Stimulated activated CD4-positive, alpha-beta T cell treated with anti-CD3 and anti-CD28 coated beads, Interleukin-4, amount 100 ng/mL, for 24 hours (primary cell): ENCODE measurements at places on chromosomes 1 and 21.

DNA sequence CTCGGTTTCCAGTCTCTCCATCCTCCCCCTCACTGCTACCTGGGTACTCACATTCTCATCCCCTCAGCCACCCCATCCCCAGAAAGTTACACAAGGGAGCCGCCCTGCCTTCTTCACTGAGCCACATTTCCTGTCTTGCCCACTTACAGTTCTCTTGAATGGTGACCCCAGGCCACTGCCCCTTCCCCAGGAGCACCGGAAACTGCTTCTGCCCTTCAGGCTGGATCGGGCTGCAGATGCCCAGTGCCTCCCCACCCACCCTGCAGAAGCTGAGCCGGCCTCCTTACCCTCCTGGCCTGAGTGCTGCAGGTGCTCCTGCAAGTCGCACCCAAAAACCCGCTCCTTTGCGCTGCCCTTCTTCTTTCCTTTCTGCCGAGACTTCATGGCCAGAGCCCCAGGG lies 450 bp downstream of the ARHGAP30 start:
- no peak for DNase-seq

GRCh38 chr1:171188388-171189266 lies 3.5 kb downstream of the FMO2 start:
- DNase-seq = peak; percentile 44

- no peak for DNase-seq
Measured at GRCh38 chr1:231549733-231550447, 21.4 kb downstream of the TSNAX start.

DNA sequence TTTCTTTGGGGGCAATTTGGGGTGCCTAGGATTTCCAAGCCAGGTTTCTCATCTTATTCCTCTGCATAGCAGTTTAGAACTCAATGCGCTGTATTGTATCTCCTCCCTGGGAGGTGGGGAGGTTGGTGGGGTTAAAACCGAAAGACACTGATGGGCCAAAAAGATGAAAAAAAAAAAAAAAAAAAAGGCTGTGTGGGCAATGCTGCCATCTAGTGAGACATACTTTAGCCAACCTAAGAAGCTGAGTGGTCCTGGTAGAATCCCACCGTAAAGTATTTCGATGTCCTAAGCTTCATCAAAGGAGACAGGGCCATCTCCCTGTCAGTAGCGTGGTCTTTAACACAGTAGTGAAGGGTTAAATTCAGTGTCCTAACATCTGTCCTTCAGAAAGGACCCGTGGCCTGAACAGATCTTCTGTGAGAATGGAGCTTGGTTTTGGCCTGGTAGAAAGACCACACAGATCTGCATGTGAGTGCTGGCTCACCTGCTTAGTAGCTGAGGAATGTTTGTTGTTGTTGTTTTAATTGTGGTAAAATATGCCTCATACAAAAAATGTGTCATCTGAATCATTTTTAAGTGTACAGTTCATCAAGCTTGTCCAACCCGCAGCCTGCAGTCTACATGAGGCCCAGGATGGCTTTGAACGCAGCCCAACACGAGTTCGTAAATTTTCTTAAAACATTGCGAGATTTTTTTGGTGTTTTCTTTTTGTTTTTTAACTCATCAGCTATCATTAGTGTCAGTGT lies 226.2 kb downstream of the KIF26B start:
- DNase-seq = no peak

DNA sequence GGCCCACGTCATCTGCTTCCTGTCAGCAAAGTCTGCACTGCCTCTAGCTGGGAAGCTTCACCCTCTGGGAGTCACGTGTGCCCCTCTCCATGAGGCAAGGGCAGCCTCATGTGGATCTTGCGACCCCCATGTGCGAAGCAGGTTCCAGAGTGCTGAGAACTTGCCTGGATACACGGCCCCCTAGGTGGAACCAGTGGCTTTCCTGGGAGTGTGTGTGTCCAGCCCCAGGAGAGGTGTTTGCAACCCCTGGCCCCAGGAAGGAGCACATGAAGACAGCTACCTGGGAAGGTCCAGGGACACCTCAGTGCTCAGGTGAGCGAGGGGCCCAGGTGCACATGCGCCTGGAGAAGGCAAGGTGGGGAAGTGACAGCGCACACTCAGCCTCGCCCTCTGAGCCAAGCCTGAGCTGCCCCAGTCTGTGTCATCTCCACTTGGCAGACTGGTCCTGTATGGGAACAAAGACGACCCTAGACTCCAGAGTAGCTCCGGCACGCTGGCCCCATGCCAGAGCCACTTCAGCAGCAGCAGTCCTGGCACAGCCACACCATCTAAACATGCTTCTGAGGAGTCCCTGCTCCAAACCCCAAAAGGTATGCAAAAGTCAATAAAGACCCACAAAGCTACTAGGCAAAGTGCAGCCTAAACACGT lies 8.9 kb downstream of the LSS start:
- no peak for DNase-seq

- no peak for DNase-seq
Measured at GRCh38 chr1:13824626-13825025, 124.6 kb downstream of the PRDM2 start.

GRCh38 chr1:208178091-208178529 lies 66.1 kb downstream of the PLXNA2 start:
- DNase-seq = no peak

- no peak for DNase-seq
Measured at GRCh38 chr1:226625832-226626576, 77.4 kb downstream of the STUM start.

GRCh38 chr1:60973668-60974067 lies 108.7 kb upstream of the NFIA start:
- DNase-seq = no peak

DNA sequence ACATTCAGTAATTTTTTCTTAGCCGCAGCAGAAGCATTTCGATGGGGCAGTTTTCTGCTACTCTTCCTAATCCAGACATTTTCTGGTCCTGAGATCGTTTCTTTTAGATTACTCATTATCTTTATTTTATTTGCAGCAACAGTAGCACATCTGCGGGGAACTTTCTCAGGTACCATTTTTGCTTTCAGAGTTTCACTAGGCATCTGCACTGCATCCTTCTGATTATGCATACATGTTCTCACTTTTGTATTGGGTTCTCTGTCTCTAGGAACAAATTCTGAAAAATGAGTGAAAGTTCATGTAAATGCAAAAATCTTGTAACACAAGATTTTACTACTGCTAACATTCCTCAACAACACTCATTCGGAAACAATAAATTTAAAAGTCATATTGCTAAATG lies 3.9 kb upstream of the PSMG1 start:
- DNase-seq = no peak

GRCh38 chr1:93668951-93669350 lies 12.7 kb downstream of the BCAR3 start:
- DNase-seq = no peak
